ENCODE measurements at places on chromosomes 11 and 22.
A peak's percentile ranks its signal among the peaks of the same experiment; 100 is the strongest.

DNA sequence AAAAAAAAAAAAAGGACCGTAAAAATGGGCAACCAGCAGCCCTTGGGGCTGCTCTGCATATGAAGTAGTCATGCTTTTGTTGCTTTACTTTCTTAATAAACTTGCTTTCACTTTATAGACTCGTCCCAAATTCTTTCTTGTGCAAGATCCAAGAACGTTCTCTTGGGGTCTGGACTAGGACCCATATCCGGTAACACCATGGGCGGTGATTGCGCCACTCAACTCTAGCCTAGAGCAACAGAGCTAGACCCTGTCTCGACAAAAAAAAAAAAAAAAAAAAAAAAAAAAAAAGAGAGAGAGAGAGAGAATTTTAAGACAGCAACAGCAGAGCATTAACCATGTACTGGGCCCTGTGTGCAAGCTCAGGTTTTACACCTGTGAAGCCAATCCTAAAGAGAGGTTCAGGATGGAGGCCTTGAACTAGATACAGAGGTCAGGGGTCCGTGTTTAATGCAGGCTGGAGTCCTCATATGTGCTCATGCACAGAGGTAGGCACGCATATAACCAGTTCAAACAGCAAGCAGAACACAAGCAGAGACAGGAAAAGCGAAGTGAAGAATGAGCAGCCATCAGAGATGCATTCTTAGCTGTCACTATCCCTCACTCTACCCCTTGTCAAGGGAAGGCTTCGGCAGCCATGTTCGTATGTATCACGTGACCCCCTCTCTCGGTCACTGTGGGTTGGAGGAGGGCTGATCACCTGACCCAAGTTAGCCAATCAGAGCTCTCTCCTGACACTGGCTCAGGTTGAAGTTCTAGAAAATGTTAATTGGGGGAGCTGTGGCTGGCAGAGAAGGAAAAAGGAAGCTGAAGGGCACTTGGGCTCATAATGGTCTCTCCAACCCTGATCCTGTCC is 16.7 kb upstream of the SYT12 start:
- no peak for DNase-seq

DNA sequence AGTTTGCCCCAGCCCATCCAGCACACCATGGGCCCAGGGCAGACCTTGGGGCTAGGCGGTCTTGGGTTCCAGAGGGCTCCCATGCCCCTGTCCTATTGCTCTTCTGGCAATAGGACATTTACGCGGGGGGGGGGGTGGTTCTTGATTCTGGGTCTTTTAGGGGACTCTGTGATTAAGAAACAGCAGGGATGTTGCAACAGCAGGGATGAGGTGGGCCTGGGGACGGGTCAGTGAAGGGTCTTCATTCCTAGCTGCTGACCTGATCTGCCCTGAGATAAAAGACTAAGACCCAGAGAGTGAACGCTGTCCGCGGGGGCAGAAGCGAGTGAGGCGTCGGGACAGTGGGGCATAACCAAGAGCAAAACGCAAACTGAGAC is 418 bp upstream of the ADAMTS15 start:
- no peak for DNase-seq

DNA sequence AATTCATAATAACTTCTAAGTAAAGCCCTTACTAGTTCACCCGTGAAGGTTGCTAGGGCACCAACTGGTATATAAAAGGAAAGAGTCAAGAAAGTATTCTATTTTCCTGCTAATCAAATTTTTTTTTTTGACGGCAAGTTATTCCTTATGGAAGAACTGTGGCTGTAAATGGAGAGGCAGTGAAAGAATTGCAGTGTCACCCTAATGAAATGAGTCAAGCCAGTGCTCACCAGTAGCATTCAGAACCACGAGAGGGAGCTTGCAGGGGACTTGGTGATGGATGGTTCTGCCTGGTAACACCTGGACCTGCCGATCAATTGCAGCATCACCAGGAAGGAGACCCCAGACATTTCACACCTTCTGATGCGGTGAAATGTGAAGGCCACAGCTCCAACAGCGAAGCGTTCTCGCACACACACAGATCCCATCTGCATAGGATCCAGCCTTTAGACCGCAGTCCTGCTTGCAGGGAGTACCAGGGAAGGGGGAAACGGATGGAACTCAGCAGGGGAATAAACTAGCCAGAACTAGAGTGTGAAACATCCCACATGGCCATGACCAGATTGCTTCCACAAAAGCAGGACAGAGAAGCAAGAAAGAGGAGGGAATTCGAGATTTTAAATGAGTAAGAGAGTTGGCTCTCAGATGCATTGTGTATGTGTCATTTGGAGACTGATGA is 326.2 kb downstream of the TBC1D22A start:
- no peak for DNase-seq

GRCh38 chr11:68750195-68751003 is 921 bp downstream of the TESMIN start:
- peak; percentile 54 for DNase-seq

DNA sequence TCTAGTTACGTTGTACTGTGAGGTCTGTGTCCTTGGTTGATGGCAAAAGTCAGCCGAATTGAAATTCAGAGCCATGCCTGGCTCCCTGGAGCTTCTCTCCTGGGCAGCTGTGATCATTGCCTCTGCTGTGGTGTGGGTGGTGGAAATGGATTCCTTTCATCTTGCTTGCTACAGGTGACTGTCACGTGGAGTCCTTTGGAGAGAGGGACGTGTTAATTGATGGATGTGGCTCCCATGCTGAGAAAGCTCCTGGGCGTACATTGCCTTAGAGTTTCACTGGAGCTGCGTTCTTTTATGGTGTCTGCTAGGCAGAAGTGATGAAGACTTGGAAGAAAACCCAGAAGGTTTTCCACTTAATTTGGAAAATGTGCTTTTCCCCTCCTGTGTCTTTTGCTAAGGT is 41.9 kb upstream of the PPP6R3 start:
- no peak for DNase-seq

DNA sequence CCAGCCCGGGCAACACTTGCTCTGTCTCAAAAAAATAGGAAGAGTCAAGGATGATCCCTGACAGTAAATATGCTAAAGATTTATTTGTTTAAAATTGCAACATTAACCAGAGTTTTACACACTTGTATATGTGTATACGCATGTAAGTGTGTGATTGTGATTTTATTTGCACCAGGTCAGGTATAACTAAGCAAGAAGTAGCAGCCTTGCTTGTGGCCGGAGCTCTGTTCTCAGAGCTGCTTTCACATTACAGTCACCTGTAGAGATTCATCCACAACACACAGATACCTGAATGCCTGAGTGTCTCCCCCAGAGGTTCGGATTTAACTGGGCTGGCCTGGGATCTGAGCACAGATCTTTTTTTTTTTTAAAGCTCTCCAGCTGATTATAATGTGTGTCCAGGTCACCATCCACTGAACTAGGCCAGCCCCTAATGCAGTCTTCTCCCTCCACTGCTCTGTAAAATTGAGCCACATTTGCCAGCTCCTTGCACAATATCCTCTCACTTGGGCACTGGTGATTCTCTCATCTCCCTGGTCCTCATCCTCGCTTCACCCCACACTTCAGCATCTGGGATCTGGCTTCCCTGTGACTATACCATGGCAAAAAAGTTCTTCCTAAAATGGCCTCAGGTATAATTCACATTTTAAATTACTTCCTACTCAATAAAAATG is 48.3 kb downstream of the LIF start:
- DNase-seq = no peak

GRCh38 chr11:58898106-58898505 is 41.2 kb upstream of the GLYATL1 start:
- no peak for DNase-seq
